ENCODE measurements at places on chromosomes 11 and 22. TPM values are rescaled to one million over a fixed set of nuclear protein-coding genes. Genes with fewer than 3 reads are reported as not detected.

DNA sequence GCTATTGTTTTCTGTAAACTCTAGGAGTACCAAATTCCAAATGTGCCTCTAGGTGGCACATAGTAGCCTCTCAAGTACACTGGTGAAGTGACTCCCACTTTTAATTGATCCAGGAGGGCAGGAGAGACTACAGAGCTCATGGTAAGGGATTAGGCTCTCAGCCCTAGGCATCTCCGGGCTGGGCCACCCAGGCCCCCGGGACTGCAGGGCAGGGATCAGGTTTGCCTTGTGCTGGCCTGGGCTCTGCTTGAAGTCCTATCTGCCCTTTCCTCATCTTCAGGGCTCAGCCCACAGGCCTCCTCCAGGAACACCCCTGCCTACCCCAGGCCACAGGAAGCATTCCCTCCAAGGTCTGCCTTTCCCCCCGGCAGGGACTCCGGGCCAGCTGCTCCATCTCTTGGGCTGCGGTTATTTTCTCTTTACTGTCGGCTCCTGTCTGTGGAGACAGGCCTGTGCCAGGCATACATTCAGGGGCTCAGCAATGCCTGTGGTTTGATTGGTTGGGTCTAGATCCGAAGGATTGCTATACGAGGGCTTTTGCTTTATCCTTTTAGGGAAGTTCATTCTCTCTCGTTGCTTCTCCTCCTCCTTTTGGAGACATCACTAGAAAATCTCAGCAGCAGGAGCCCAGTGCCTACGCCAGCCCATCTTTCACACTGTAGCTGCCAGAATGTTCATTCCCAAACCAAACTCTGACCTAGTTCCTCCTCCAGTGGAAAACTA is 32.8 kb downstream of the PARVA start:
- peak; percentile 31 for DNase-seq

GRCh38 chr11:45832811-45833441 is 14.3 kb upstream of the CRY2 start:
- no peak for DNase-seq

- no peak for DNase-seq
These were observed 642.6 kb upstream of the CCDC179 start for GRCh38 chr11:23502826-23503225.

- peak; percentile 36 for DNase-seq
These were observed 180.7 kb upstream of the NCAM1 start for GRCh38 chr11:112780351-112781087.

DNA sequence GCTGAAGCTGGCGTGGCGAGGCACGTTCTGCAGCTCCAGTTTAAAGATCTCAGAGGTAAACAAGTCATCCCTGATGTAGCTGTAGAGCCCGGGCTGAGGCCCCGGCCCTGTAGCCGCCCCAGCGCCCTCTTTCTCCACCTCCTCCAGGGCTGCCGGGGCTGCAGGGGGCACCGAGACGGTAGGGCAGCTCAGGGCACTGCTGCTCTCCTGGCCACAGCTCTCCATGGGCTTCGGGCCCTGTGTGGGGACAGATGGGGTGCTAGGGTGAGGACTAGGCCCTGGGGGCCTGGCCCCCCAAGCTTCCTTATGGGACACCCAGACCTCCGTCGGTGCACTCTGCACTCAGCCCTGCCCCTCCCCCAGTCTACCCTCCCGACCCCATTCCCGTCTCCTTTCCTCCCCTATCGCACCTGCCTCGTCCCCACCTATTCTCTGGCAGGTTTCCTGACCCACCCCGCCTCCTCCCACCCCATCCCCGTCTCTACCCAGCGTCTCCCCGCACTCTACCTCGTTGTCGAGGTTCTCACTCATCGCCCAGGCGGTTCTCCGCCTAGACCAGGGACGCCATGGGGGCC is 559 bp downstream of the RANBP1 start:
- no peak for DNase-seq

- peak; percentile 72 for DNase-seq
These were observed 4.7 kb upstream of the POLD4 start for GRCh38 chr11:67357831-67358670.

GRCh38 chr11:3191586-3192324 is 26.6 kb upstream of the OSBPL5 start:
- no peak for DNase-seq

GRCh38 chr11:15232496-15232895 is 117.8 kb downstream of the INSC start:
- no peak for DNase-seq

DNA sequence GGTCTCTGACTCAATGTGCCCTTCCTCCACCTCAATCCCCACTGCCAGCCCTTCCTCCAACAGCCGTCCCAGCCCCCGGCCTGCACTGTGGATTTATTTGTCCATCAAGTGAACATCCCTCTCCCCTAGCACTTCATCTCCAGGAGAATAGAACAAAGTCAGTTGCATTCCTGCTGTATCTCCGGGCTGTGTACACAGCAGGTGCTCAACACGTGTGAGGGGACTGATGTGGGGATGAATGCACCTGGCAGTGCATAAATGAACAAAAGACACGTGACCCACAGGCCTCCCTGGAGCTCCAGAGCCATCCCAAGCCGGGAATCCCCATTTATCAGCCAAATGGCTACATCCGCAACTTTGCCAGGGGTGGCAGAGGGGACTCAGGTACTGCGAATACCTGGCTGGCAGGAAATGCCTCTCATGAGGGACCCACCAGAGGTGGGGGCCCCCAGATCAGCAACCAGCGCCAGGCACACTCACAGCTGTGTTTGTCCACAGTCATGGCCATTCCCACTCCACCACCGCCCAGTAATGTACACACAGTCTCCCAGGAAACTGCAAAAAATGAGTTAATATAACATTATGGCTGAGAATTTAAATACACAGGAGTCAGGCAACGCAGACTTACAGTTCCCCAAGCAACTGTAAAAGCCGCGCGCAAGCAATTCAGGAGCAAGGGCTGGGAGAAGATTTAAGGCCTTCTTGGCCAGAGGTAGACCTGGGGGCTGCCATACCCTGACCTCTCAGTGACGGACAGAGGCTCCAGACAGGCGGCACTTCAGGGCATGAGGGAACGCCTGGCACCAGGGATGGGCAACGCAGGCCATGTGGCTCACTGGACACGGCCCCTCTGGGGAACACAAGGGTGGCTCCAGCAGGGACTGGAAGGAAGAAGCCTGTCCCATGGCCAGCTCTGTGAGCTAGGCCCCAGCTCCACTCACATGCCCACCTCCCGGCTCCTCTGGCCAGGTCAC is 50.3 kb upstream of the TCF20 start:
- DNase-seq, result no peak

DNA sequence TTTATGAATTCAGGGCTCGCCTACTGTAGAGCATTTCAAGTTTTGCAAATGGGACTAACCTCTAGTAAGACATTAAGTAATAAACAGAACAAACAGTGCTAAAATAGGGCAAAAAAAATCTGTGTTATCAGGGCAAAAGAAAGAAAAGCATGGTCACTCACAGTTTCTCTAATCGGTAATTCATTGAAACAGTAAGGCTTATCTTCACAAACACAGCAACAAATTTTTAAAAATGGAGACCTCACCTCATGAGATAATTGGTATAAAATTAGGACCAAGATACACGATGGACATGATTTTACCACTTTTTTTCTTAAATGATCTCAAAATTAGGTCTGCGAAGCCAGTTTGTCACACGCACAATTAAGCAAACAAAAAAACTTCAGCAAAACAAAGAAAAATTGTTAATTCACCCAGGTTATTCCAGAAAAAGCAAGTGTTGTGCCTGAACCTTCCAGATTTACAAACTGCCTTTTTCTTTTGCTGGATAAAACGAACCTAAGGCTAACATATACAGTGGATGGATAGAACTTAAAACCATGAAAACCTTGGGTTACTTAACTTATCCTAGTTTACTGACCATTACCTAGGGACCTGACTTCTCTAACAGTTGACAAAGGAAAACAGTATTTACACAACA is 1.4 kb downstream of the TMEM123 start:
- no peak for DNase-seq

DNA sequence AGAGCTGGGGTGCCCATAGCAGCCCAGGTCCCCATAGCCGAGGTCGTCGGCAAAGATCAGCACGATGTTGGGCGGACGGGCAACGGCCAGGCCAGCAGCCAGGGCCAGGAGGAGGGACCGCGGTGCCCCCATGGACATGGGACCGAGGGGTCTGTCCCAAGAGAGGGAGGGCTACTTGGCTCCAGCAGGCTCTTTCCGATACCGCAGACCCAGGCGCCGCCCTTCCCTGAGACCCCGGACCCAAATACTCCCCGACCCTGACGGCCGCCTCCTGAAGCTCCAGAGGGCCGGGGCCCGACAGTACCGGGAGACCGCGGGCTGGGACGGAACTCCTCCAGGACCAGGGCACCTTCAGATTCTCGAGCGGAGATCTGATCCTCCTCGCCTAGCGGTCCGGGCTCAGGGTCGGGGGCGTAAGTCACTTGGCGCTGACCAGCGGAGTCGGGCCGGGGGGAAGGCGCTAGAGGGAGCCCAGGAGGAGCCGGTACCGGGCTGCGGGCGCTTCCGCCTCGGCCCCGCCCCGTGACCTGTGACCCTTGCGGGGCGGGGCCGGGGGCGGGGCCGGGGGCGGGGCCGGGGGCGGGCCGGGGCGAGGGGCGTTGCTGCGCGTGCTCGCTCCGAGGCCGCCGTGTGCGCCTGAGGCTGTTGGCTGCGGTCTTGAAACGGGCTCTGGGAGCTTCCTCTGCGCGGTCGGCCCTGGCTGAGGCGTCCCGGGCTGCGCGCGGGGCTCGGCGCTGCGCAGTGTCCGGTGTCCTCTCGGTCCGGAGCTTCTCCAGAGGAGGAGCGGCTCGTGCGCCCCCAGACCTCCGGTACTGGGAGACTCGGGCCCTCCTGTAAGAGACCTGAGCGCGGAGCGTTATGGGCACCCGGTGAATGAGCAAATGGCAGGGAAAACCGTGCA is at the start of gene ARSA:
TSS of gene ARSA (minus strand) at position 511 of the 901 bp plus-strand sequence. CDS start at position 138, 373 bp downstream.
- DNase-seq, result peak; percentile 83

DNA sequence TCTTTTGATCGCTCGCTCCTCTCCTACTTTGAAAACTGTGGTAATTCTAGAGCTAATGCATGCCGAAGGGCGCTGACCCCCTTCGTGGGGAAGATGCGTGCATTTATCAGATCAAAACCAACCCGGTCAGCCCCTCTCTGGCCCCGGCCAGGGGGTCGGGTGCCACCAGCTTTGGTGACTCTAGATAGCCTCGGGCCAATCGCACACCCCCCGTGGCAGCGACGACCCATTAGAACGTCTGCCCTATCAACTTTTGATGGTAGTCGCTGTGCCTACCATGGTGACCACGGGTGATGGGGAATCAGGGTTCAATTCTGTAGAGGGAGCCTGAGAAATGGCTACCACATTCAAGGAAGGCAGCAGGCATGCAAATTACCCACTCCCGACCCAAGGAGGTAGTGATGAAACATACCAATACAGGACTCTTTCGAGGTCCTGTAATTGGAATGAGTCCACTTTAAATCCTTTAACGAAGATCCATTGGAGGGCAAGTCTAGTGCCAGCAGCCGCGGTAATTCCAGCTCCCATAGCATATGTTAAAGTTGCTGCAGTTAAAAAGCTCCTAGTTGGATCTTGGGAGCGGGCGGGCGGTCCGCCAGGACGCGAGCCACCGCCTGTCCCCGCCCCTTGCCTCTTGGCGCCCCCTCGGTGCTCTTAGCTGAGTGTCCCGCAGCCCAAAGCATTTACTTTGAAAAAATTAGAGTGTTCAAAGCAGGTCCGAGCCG is 3898.2 kb upstream of the OR11H1 start:
- DNase-seq, result no peak

DNA sequence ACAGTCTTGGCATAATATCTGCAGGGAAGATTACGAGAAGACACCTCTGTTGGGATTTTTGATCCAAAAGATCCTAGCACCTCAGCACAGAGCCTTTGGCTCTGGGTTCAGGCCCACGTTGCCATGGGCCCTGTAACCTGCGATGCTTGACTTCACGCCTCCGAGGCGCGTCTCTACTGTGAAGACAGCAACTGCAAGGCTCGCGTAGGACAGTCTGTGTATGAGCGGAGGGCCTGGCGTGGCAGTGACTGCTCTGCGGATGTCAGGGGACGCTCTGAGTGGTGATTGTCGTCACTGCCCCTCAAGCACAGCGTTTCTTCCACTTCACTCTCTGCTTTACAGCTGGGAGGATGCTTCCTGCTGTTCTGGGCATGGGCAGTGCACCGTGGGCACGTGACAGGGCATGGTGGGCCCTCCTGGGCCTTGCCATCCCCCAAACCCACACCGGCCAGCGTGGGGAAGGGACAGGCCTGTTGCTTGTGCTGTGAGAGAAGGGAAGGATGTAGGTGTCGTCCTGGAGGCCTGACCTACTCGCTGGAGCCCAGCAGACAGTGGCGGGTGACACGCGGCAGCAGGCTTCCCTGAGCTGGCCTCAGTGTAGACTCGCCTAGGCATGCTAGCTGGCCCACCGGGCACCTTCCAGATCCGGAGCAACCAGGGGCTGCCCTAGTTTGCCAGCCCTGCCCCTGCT is 26.5 kb downstream of the GLB1L2 start:
- DNase-seq, result no peak

GRCh38 chr11:81870066-81870412 is 863.6 kb downstream of the FAM181B start:
- DNase-seq, result no peak

- peak; percentile 35 for DNase-seq
These were observed 20.8 kb downstream of the CSNK2A3 start for GRCh38 chr11:11332141-11332710.

- no peak for DNase-seq
These were observed 442.9 kb downstream of the INSC start for GRCh38 chr11:15557457-15558230.

GRCh38 chr11:29314211-29314610 is 702.6 kb downstream of the KCNA4 start:
- no peak for DNase-seq

DNA sequence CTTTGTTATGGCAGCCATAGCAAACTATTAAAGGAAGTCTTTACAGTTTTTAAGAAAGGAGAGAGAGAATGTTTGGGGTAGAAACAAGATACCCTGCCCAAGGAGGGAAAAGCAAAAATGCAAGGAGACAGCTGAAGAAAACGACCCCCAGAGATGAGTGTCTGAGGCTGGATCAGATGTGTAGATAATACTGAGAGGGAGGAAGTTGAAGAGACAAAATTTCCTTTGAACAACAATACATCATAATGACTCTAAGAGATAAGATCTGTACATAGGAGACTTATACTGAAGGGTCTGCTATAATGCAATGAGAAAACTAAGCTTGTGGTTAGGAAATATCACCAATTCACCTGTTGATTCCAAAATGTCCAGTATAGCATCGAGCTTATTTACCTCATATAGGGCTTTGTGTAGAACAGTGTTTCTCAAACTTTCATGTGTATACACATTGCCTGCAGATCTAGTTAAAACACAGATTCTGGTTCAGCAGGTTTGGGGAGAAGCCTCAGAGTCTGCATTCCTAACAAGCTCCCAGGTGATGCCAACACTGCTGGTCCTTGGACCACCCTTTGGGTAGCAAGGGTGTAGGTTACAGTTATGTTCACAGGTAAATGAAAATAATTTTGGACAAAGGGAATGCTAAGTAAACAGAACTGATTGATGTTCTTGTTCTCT is 5.8 kb upstream of the CEP295 start:
- no peak for DNase-seq

Gene GAS2
- total RNA-seq, result 1.4 TPM

Gene CCDC73
- total RNA-seq, result 0.17 TPM

Gene OR52H1
- not detected for total RNA-seq

Gene TRIM48
- total RNA-seq, result not detected

Gene KRTAP5-2
- total RNA-seq, result not detected

Gene FEN1
- total RNA-seq, result 21.5 TPM

Gene LIF
- total RNA-seq, result 19.3 TPM

Gene YPEL4
- total RNA-seq, result not detected

All from MCF 10A (cell line).